Activated naive CD8-positive, alpha-beta T cell treated with anti-CD3 and anti-CD28 coated beads, Interleukin-2, amount 10 ng/mL, durations not matched to agents 7 days and 5 days (primary cell): ENCODE measurements at places on chromosomes 1 and 21. TPM values are rescaled to one million over a fixed set of nuclear protein-coding genes. Genes with fewer than 3 reads are reported as not detected.
A peak's percentile ranks its signal among the peaks of the same experiment; 100 is the strongest.

The TBX19 gene
- 2.6 TPM for total RNA-seq

The KRTAP7-1 gene
- not detected for total RNA-seq

GRCh38 chr1:24452922-24453485, 37.4 kb downstream of the NIPAL3 start:
- H3K27ac ChIP-seq = peak overlapping the region; percentile 48
- peaks cover 55% of the 10 kb centered on the region for H3K36me3 ChIP-seq
- no peaks in the 10 kb centered on the region for H3K27me3 ChIP-seq
- no peak overlapping the region for H3K4me3 ChIP-seq

GRCh38 chr1:232950197-232951176, at the start of gene NTPCR:
TSS of gene NTPCR (plus strand) at chr1:232950611. CDS start at chr1:232950711, 100 bp downstream.
- peaks cover 31% of the 10 kb centered on the region for H3K4me1 ChIP-seq
- peak within 1 kb of the TSS; percentile 94 for H3K4me3 ChIP-seq
- no peaks in the 10 kb centered on the region for H3K27me3 ChIP-seq

GRCh38 chr1:226915672-226915995, 24.5 kb upstream of the COQ8A start:
- no peaks in the 10 kb centered on the region for H3K4me1 ChIP-seq
- H3K27ac ChIP-seq = no peak overlapping the region
- no peak overlapping the region for H3K4me3 ChIP-seq
- DNase-seq = no peak
- no peaks in the 10 kb centered on the region for H3K36me3 ChIP-seq
- H3K27me3 ChIP-seq = no peaks in the 10 kb centered on the region

DNA sequence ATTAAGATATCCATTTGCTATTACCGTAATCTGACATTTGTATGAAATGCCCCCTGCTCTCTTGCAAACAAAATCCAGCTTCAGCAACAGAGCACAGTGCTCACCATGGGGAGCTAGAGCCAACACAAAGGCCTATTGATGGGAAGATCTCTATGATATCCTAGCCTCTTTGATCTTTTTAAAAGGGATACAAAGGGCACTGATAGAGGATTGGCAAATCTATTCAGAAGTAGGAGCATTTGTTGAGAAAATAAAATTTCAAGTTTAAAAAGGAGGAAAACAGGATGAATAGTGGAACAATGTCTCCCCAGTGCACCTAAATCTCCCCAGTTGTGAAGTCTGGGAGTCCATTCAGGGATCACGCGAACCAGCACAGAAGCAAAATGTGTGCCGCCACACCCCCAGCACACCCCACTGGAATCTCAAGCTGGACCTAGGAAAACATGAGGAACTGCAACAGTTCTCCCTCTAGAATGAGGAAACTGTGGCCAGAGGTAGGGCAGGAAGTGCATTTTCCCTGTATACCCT, 32.2 kb downstream of the MRAP start:
- no peak overlapping the region for H3K4me3 ChIP-seq
- DNase-seq = no peak
- no peaks in the 10 kb centered on the region for H3K27me3 ChIP-seq
- H3K27ac ChIP-seq = no peak overlapping the region
- H3K4me1 ChIP-seq = peaks cover 4% of the 10 kb centered on the region
- peaks cover 41% of the 10 kb centered on the region for H3K36me3 ChIP-seq

DNA sequence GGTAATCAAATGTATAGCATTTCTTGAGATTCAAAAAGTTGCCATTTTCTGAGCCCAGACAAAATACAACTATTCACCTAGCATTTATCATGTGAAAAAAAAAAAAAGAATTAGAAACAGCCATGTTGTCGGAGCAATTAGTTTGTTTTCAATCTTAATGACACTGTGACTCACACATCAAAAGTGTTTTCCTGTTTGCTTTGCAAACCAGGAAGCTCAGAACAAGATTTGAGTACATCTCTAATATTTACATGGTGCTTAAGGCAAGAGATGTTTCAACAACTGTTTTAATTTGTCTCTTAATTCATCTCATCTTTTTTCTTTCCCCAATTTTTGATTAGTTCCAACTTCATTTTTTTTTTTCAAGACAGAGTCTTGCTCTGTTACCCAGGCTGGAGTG, 62.5 kb upstream of the CAPZB start:
- peaks cover 3% of the 10 kb centered on the region for H3K4me1 ChIP-seq
- H3K36me3 ChIP-seq = peaks cover 3% of the 10 kb centered on the region
- H3K4me3 ChIP-seq = no peak overlapping the region

DNA sequence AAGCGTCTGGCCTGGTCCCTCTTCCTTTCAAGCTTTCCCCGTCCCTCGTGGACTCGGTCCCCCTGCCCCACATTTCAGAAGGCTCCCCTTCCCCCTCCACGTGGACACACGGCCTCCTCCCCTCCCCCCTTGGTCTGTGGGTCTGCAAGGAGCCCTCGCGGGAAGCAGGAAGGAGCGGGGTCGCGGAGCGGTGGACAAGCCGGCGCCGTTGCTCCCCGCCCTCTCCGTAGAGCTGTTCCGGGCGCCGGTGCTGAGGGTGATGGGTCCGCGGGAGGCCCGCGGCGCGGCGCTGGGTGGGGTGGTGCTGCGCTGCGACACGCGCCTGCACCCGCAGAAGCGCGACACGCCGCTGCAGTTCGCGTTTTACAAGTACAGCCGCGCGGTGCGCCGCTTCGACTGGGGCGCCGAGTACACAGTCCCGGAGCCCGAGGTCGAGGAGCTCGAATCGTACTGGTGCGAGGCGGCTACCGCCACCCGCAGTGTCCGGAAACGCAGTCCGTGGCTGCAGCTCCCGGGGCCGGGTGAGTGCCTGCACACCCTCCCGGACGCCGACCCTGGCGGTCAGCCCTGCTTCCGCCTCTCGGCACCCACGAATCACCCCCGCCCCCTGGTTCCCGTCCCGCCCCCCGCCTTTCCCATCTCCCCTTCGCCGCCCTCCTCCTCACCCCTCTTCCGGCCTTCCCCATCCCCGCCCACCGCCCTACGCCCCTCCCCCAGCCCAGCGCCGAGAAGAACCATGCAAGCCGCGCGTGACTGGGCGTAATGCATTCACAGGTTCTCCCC, 5.3 kb downstream of the FCRLB start:
- peaks cover 45% of the 10 kb centered on the region for H3K4me1 ChIP-seq
- H3K27me3 ChIP-seq = peaks cover 28% of the 10 kb centered on the region
- peak overlapping the region; percentile 98 for H3K4me3 ChIP-seq

DNA sequence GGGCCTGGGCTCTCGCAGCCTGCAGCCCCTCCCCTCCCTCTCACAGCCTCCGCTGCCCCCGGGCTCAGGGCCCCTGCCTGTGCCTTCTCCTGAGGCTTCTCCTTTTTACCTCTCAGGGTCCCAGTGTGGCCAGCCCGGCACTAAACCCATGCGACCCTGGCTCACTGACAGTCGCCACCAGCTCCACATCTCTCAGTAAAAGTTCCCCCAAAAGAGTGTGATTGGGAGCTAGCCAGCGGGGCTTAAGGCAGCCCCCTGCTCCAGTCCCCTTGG, 26.6 kb downstream of the PDE9A start:
- peaks cover 54% of the 10 kb centered on the region for H3K4me1 ChIP-seq
- no peak overlapping the region for H3K4me3 ChIP-seq
- no peak for DNase-seq
- H3K27me3 ChIP-seq = peaks cover 4% of the 10 kb centered on the region
- H3K36me3 ChIP-seq = no peaks in the 10 kb centered on the region

The E2F2 gene
- 45.1 TPM for total RNA-seq

The OR14K1 gene
- not detected for total RNA-seq

GRCh38 chr1:168913711-168914463, 184.9 kb upstream of the DPT start:
- no peak overlapping the region for H3K27ac ChIP-seq
- H3K36me3 ChIP-seq = no peaks in the 10 kb centered on the region
- peaks cover 4% of the 10 kb centered on the region for H3K27me3 ChIP-seq
- no peak for DNase-seq
